ENCODE measurements at places on chromosomes 5 and 9.

DNA sequence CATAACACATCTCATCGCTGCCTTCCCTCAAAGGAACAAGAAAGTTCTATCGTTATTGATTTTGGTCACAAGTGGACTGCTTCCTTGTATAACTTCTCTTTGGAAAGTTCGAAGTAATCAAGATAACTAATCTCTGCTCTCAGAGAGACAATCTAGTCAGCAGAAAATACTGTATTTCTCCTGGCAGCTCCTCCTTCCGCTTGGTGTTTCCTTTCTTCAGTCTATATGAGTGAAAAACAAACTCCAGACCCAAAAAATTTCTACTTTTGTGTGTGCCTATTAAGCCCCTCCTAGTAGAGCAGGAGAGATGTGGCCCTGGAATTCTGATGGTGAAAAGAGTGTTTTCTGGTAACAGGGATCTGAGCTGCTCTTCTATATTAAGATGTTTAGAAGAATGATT, 24.5 kb downstream of the OSTF1 start:
- no peak for DNase-seq

- DNase-seq, result peak; percentile 55
Observed at GRCh38 chr9:13267743-13268142, 11.7 kb downstream of the MPDZ start.

GRCh38 chr5:109703166-109703565, 13.4 kb downstream of the MAN2A1 start:
- no peak for DNase-seq

- no peak for DNase-seq
Observed at GRCh38 chr9:137772281-137772873, 105.2 kb upstream of the CACNA1B start.

- no peak for DNase-seq
Observed at GRCh38 chr5:759111-759751, 25.3 kb downstream of the ZDHHC11B start.

Data from fibroblast of skin of left biceps (primary cell).